ENCODE measurements at places on chromosomes 11 and 22.

DNA sequence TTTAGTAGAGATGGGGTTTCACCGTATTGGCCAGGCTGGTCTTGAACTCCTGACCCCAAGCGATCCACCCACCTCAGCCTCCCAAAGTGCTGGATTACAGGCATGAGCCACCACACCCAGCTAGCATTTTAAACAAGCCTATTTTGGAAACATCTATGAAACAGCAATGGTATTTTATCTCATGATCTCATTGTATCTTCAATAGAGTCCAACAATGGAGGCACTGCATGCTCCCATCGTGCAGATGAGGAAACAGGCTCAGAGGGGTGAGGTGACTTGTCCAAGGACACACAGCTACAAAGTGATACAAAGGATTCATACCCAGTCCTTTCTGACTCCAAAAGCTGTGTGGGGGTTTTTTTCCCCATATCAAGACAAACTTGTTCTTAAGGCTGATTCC is 39.0 kb upstream of the RTL6 start:
- no peak for DNase-seq

- DNase-seq: no peak
Observed at GRCh38 chr11:103042161-103042560, 49.8 kb downstream of the DCUN1D5 start.

GRCh38 chr11:92406472-92406871 is 181.9 kb downstream of the FAT3 start:
- no peak for DNase-seq

GRCh38 chr22:41672780-41673509 is 15.7 kb downstream of the SNU13 start:
- no peak for DNase-seq

DNA sequence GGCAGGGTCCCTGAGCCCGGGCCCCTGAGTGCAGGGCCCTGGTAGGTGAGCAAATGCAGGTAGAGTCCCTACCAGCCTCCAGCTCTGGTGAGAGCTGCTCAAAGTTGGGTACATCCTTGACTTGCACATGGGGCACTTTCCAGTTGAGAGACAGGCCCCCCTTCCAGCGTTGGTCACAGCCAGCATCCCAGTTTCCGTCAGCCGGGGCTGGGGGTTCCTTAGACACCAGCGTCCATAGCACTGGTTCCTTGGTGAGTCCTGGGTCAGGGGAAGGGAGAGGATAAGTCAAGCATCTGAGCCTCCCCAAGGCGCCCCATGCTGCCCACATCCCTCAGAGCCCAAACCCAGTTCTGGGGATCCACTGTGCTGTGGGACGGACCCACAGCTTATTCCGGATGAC is 5.6 kb downstream of the PNPLA5 start:
- DNase-seq: no peak

- DNase-seq: no peak
Observed at GRCh38 chr22:27462190-27462589, 339.4 kb downstream of the MN1 start.

- no peak for DNase-seq
Observed at GRCh38 chr22:40484906-40485669, 114.7 kb downstream of the SGSM3 start.

DNA sequence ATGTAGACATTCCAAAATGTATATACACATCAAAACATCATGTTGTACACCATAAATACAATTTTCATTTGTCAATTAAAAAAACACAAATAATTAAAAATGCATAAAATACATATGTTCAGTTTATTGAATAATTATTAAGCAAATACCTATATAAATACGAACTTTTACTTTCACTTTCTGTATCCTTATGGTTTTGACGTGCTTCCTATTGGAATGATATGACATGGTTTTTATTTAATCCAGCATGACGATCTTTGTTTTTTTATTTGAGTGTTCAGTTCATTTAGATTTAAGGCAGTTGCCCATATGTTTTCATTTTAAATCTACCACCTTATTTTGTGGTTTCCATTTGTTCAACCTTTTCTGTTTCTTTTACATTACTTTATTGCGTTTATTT is 198.3 kb upstream of the PLET1 start:
- no peak for DNase-seq

GRCh38 chr11:26753723-26754504 is 32.1 kb upstream of the SLC5A12 start:
- peak; percentile 63 for DNase-seq

DNA sequence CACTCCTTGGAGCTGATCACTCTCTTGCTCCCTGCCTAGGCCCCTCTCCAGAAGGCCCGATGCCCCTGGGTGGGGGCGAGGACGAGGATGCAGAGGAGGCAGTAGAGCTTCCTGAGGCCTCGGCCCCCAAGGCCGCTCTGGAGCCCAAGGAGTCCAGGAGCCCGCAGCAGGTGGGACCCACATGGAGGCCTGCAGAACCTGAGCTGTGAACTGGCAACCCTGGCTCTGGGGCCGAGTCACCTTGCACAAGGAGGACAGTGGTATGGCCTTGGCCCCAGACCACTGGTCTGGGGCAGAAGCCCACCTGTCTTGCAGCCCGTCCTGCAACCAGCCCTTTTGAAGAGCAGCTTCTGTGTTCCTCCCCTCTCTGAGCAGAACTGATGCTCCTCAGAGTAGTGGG is 6.2 kb downstream of the SCO2 start:
- no peak for DNase-seq

DNA sequence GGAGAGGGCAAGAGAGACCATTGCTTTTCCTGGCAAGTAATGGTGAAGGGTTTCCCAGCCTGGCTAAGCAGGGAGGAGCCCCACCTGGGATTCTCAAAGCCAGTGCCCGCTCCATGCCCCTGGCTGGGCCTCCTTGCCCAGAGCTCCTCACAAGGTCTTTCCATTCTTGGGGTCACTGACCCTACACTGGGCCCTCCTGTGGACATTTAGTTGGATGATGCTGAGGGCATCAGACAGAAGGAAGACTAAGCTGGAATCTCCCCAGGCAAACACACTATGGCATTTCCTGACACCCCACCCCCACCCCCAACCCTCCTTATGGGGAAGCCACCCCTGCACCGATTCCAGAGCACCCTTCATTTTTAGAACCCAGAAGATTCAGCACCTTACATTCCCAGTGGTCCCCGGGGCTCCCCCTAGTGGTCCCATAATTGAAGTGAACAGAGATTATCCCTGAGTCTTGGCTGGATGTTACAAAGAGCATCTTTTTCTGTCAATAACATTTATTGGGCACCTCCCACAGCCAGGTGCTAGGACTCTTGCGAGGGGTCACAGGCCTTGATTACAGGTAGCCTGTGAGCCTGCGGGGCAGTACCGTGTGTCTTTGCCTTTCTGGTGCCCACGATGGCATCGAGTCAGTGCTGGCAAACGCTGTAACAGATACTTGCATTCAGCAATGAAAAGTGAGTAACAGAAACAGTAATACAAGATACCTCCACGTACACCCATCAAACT is 548.5 kb downstream of the BUD13 start:
- no peak for DNase-seq

GRCh38 chr22:49977578-49977977 is 17.0 kb downstream of the PIM3 start:
- no peak for DNase-seq

DNA sequence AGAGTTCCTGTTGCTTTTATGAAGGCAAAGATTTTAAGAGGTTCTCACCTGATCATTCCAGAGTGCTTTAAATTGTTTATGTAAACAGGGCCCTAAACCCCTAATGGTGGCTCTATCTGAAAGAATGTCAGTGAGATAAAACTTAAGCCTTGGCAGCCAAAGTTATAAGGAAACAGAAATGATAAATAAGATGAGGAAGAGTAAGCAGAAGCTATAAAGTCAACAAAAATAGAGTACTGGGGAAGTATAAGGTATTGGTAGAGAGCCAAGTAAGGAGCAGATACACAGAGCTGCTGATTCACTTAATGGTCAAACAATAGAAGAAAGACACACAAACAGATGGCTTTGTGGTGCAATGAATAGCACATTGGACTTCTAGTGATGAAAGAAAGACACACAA is 37.9 kb downstream of the TMPRSS5 start:
- DNase-seq: no peak

DNA sequence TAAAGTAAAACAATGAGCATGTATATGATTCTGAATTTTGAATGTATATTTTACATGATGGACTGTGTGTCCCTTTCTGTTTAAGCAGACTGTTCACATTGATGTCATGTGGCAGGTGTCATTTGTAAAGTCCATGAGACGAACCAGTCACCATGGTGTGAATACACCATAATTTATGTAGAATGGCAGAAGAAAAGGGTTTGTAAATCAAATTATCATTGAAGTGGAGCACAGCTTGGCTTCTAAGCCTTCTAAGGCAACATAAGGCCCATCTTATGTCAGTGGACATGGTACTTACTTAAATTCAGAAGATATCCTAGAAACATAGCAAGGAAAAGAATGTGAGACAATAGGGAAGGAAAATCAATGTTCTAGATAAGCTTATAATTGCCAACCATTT is 4.4 kb downstream of the MAP6 start:
- no peak for DNase-seq

DNA sequence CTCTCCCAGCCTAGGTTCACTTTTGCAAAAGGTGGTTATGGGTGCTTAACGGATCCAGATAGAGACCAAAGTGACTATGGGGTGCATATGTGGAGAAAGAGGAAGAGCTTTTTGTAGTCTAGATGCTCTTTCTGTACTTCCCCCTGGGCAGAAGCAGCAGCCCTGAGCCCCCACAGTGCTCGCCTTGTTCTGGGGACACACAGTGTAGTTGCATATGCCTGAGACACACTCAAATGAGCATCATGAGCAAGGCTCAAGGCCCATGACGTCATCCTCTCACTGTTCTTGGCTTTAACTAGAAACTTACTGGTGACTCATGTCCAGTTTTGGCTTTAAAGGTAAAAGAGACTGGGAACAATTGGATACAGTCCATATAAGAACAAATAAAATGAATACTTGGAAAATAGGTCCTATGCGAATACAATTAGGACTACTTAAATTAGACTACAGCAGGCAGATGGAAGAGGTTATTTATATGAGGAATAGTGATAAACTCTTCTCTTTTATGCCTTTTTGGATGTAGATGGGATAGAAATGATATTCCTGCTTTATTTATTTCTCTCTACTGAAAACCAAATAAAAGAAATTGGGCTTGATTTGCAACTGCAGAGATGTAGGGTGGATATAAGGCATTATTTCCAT is 20.1 kb upstream of the PEX26 start:
- peak; percentile 96 for DNase-seq

GRCh38 chr11:126834573-126834972 is 166.0 kb downstream of the KIRREL3 start:
- no peak for DNase-seq

GRCh38 chr11:77154381-77155081 is 26.5 kb downstream of the MYO7A start:
- no peak for DNase-seq

- DNase-seq: no peak
Observed at GRCh38 chr11:1869427-1870325, 16.8 kb downstream of the LSP1 start.

DNA sequence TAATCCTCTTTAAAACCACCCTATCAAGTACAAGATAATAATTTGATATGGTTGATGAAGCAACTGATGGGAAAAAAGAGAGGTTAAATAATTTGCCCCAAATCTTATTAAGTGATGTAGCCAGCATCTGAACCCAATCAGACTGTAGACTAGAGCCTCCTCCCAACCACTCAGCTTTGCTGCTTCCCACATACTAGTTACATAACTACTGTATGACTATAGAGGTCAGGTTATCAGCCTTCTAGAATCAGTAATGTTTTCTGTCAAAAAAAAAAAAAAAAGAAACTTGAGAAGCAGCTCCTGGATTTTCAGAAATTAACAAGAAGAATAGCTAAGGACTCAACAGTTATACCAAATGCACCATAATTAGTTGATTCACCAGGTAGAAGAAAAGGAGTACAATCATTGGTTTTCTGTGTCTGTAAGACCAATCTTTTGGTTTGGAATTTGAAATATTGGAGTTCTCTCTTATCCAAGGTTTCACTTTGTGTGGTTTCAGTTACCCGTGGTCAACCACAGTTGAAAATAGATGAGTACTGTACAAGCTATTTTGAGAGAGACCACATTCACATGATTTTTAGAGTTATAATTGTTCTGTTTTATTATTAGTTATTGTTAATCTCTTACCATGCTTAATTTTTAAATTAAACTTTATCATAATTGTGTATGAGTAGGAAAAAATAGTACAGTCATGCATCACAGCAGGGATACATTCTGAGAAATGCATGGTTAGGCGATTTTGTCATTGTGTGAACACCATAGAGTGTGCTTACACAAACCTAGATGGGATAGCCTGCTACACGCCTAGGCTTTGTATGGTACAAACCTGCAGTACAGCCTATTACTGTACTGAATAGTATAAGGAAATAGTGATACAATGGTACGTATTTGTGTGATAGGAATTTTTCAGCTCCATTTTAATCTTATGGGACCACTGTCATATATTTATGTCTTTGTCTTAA is 72.2 kb downstream of the PDHX start:
- DNase-seq: no peak

GRCh38 chr11:77384571-77384970 is 83.1 kb upstream of the GDPD4 start:
- DNase-seq: no peak

DNA sequence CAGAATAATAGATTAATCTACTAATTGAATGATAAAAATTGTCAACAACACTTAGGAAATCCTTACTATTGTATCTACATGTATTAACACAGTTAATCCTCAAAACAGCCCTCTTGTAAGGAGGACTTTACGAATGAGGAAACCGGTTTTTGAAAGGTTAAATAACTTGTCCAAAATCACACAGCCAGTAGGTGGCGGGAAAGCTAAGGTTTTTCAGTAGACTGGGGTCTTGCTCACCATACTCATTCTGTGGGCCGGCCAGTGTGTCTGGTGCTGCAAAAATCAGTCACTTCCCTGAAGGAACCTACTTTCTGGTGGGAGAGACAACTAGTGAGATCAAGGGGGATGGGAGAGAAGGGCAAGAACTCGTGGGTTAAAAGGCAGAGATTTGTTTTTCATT is 3.8 kb downstream of the DCPS start:
- no peak for DNase-seq

GRCh38 chr11:28346209-28346608 is 238.0 kb downstream of the METTL15 start:
- DNase-seq: no peak

DNA sequence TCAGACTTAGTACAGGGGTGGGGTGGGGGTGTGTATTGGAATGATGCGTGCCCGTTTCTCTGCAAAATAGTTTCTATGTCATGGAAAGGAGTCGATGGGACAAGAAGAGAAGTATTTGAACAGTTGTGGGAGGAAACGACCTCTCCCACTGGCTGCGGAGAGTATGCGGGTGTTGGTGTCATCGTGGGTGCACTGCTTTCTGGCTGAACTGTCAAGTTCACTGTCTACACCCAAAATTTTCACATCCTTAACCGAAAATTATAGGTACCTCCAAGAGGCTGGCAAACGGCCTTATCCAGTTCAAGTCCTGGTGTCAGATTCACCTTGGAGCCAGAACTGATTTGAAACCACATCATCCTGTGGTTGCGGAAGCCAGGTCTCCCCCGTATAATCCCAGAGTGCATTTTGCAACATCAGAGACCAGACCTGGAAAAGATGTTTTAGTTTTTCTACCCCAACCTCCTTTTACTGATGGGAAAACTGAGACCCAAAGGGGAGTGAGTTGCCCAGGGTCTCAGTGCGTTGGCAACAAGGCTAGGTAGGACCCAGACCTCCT is 497 bp upstream of the SSRP1 start:
- DNase-seq: no peak

- no peak for DNase-seq
Observed at GRCh38 chr11:119540370-119541125, 117.6 kb upstream of the THY1 start.

GRCh38 chr11:76160856-76161255 is 45.4 kb downstream of the WNT11 start:
- DNase-seq: no peak

GRCh38 chr11:34263441-34264091 is 94.2 kb downstream of the ABTB2 start:
- no peak for DNase-seq
